ENCODE measurements at places on chromosomes 3 and 15.

- no peak for DNase-seq
Measured at GRCh38 chr3:45092132-45093031, 53.8 kb downstream of the CDCP1 start.

GRCh38 chr3:192892981-192893700 is 24.5 kb downstream of the MB21D2 start:
- peak; percentile 55 for DNase-seq

DNA sequence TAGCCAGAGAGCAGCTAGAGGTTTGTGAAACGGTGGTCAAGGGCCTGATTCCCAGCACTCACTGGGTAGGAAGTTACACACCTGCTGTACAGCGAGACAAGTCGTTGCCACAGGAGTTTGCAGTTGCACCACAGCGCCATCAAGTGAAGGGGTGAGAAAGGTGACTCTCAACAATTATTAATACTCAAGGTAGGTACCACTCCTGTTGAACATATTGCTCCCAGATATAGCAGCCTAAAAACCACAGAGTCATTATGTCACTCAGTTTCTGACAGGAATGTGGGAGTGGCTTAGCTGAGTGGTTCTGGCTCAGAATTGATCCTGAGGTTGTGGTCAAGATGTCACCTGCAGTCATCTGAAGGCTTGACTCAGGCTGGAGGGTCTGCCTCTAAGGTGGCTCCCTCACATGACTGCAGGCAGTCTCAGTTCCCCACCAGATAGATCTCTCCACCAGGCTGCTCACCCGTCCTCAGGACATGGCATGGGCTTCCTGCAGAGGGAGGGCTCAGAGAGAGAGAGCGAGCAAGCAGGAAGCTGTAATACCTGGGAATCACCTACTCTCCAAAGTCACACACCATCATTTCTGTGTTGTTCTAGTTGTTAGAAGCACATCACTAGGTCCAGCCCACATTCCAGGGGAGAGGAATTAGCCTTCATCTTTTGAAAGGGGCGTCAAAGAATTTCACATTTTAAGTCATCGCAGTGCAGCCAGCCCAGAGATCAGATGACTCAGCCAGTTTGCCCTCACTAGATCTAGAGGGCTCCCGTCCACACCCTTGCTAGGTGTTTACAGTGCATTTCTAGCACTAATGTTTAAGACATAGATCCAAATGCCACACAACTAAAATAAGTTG is 17.0 kb upstream of the ANO10 start:
- DNase-seq = no peak

- no peak for DNase-seq
Measured at GRCh38 chr3:85584779-85585356, 626.1 kb downstream of the CADM2 start.

GRCh38 chr3:169529013-169529412 is 134.5 kb downstream of the MECOM start:
- DNase-seq = no peak

GRCh38 chr3:62632510-62633294 is 242.5 kb downstream of the CADPS start:
- no peak for DNase-seq

DNA sequence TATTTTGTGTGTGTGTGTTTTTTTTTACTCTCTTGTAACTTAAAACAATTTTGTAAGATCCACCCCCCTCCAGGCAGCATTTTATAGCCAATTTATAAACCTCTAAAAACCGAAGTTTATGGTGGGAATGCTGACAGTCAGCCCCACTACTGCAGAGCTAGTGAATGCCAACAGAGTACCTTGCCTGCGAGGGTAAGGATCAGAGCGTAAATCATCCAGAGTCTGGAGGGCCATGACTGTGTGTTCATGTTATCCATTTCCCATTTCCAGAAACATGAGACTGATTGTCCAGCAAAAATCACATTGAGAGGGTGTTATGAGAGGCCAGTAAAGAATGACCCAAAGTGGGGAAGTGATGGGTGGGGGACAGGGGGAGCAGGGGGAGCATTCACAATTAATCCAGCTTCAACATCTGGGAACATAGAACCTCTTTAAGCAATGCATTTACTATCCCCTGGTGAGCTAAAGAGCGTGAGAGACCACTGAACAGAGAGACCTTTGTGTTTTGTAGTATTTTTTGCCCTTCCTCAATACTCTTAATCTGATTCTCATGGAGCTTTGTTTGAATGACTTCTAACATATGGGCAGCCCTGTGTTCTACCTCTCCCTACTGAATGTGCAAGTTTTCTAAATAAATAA is 464.5 kb downstream of the RBMS3 start:
- no peak for DNase-seq

DNA sequence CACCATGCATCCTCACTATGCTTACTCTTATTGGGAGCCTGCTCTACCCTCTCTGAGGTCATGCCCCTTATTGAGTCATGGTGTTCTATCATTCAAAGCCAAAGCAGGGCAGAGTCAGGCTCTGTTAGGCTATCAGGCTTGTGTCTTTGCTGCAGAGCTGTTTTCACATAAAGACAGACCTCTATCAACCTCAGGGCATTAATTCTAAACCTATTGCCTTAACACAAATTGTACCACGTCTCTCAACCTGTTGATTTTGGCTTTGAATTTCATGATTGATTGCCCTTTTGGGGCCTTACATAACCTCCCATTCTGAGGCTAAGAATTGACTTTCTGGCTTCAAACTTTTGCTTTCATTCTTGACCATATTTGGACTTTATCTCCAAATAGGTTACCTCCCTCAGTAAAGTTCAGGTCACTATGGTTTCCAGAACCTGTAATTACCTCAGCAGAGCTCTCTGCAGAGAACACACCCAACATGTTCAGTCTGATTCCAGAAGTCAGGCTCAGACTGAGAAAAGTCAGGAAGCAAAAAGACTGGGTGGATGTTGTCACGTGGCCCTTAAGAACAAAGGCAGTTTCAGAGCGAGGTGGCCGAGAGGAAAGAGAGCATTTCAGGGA is 221.4 kb upstream of the NANOGP8 start:
- no peak for DNase-seq

- no peak for DNase-seq
Measured at GRCh38 chr3:39529577-39529976, 62.1 kb downstream of the MOBP start.

GRCh38 chr3:172156586-172156955 is 117.2 kb downstream of the FNDC3B start:
- no peak for DNase-seq

DNA sequence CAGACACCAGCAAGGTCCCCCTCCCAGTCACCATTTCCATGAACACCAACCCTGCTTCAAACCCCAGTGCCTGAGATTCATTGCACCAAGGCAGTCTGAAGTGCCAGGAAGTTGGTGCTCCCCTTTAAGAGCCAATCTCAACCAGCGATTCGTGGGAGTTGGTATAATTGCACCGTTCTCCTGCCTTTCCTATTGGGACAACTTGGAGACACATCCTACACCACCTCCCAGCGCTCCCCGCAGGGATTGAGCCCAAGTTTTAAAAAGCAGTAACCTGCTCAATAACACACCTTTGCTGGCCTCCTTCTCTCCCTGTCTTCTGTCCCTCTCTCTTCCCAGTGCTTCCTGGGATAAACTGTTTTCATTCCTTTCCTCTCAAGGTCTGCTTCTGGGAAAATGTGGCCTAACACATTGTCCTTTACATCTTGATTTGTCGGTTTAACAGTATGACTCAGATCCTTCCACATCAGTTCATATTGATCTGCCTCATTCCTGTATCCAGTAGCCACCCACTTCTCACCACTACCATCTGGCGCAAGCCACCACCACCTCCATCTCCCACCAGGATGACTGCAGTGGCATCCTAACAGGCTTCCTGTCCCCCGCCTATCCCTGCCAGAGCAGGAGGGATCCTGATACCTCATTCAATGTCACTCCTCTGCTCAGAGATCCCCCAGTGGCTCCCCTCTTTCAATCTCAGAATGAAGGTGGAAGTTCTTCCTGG is 37.8 kb upstream of the HRH1 start:
- no peak for DNase-seq

DNA sequence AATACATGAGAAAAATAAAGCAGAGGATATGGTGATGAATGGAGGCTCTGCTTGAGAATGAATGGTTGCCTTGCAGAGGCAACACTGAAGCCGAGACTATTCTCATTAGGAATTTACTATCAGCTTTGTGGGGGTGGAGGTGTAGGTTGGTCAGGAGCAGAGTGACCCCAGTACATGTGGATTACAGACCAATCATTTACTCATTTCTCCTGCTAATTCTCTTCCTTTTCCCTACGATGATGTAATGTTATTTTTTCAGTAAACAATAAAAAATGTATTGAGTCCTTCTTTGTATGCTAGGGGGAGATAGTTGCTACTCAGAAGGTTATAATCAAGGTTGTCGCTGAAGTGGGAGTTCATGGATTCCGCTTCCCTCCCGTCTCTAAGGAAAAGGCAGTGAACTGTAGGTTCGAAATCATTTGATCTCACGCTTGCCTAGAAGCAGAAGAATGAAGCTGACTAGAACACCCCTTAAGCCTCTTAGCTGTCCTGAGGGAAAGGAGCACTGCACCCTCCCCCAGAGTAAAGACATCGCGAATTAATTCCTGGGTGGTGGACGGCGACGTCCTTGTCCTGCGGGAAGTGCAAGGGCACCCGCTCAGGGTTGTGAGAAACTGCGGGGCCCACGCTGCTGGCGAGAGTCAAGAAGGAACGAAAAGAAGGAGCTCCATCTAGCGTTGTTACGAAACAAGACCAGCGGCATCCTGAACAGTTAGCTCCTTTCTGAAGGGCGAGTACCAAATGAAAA is 213.2 kb upstream of the PFN2 start:
- peak; percentile 2 for DNase-seq

GRCh38 chr3:64595253-64595694 is 92.5 kb downstream of the ADAMTS9 start:
- no peak for DNase-seq

DNA sequence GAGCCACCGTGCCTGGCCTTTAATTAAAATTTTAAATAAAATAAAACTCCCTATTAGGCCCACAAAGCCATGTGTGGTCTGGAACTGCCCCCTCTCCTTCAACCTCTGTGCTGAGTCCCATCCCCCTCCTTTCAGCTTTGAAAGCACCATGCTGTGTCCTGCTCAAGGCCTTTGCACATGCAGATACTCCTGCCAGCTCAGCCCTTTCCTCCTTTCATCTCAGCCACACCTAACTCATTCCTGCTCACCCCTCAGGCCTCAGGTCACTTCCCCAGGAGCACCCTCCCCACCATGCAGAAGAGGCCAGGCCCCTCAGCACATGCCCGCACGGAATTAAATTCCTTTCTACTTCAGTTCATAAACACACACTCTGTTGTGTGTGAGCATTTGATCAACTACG is 28.1 kb downstream of the ATRIP start:
- no peak for DNase-seq

- DNase-seq = peak; percentile 9
Measured at GRCh38 chr3:115099986-115100571, 47.0 kb downstream of the ZBTB20 start.

- no peak for DNase-seq
Measured at GRCh38 chr15:73024168-73024567, 28.1 kb upstream of the NEO1 start.

- DNase-seq = no peak
Measured at GRCh38 chr3:71131375-71132314, 451.9 kb downstream of the FOXP1 start.

DNA sequence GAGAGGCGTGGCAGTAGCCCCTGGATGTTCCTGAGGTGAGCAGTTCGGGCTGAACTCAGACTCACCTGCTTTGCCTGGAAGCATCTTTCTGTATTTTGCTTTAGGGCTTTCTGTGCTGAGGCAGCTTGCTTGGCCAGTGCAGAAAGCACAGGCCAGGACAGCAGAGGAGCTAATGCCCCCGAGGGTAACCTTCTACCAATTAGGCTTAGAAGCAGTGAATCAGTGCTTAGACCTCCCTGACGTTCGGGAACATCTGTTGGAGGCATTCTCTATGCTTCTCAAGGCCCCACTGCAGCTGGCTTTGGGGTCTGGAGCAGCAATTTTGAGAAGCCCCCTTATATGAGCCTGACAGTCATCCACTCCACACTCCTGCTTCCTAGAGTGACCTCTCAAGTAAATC is 350.7 kb upstream of the PROK2 start:
- no peak for DNase-seq

- no peak for DNase-seq
Measured at GRCh38 chr3:160830796-160831195, 74.8 kb downstream of the PPM1L start.

GRCh38 chr15:67981848-67982247 is 72.3 kb upstream of the PIAS1 start:
- no peak for DNase-seq

GRCh38 chr3:197175503-197175902 is 122.9 kb downstream of the DLG1 start:
- no peak for DNase-seq

- no peak for DNase-seq
Measured at GRCh38 chr15:96053031-96053780, 277.3 kb upstream of the NR2F2 start.

DNA sequence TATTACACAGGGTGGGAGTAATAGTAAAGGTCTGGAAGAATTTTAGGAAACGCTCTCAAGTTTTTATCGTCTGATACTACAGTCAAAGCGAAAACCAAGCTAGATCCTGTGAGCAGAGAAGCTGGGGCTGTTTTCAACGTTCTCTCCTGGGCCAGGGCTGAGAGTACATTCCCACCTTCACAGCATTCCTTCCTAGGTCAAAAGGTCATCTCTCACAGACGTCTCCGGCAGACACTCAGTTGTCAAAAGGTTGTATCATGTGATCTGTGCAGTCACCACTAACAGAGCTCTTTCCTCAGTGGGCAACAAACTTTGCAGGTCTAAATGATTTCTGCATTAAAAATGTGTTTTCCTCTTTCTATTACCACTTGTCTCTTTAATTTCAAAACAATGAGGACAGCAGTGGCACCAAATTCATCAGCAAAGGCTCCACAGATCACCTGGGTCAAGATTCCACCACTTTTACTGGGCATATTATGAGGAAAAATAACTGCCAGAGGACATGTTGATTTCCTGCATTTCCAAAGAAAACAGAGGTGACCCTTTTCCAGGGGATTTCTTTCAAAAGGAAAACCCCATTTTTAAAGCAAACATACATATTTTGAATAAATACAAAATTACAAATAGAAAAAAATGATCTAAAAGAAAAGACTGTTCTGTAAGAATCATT is 41.9 kb downstream of the MEIS2 start:
- DNase-seq = no peak

- no peak for DNase-seq
Measured at GRCh38 chr3:25033407-25034029, 394.5 kb upstream of the RARB start.

- no peak for DNase-seq
Measured at GRCh38 chr3:159609625-159610024, 379.0 kb upstream of the IL12A start.

- no peak for DNase-seq
Measured at GRCh38 chr3:141321109-141321497, 47.2 kb upstream of the ZBTB38 start.

DNA sequence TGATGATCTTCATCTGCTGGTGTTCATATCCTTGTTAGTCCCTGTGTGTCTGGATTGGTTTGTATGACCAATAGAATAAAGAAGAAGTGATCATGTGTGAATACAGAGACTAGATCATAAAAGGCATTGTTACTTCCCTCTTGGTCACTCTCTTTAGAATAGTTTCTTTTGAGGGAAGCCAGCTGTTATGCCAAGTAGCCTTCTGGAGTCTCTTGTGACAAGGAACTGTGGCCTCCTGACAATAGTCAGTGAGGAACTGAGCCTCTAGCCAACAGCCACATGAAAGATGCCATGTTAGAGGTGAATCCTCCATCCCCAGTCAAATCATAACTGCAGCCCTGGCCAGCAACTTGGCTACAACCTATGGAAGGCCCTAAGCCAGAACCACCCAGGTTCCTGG is 63.0 kb upstream of the SMAD3 start:
- no peak for DNase-seq

All from effector memory CD4-positive, alpha-beta T cell (primary cell).